ENCODE measurements at places on chromosomes 3 and 15. TPM values are rescaled to one million over a fixed set of nuclear protein-coding genes. Genes with fewer than 3 reads are reported as not detected.

The TCTA gene
- polyA plus RNA-seq = 29.2 TPM

The UROC1 gene
- polyA plus RNA-seq = not detected

The C3orf85 gene
- not detected for polyA plus RNA-seq

The GOLGA8J gene
- polyA plus RNA-seq = not detected

The SNUPN gene
- polyA plus RNA-seq = 20.3 TPM

The CX3CR1 gene
- not detected for polyA plus RNA-seq

The OSTN gene
- polyA plus RNA-seq = not detected

The PGBD4 gene
- 0.94 TPM for polyA plus RNA-seq

The LRTM1 gene
- not detected for polyA plus RNA-seq

The GRM7 gene
- 0.07 TPM for polyA plus RNA-seq

The IQCF5 gene
- polyA plus RNA-seq = not detected

The ARGFX gene
- not detected for polyA plus RNA-seq

The CCRL2 gene
- polyA plus RNA-seq = not detected

The ISLR gene
- polyA plus RNA-seq = 0.08 TPM

The SRP14 gene
- polyA plus RNA-seq = 231 TPM

The DNAJC19 gene
- 33.0 TPM for polyA plus RNA-seq

The TMCO5A gene
- not detected for polyA plus RNA-seq

The SEMA3B gene
- polyA plus RNA-seq = 8.4 TPM

The SLC22A14 gene
- polyA plus RNA-seq = 0.10 TPM

The SSUH2 gene
- 0.31 TPM for polyA plus RNA-seq

The TGM5 gene
- polyA plus RNA-seq = not detected

The CKMT1B gene
- polyA plus RNA-seq = 54.1 TPM

The DUSP7 gene
- 212 TPM for polyA plus RNA-seq

The SAXO2 gene
- 2.0 TPM for polyA plus RNA-seq

The GOLGA6D gene
- not detected for polyA plus RNA-seq
